Activated T-cell treated with anti-CD3 and anti-CD28 coated beads, Interleukin-2, amount 50 U/mL, for 1 hour (primary cell): ENCODE measurements at places on chromosomes 11 and 22.

DNA sequence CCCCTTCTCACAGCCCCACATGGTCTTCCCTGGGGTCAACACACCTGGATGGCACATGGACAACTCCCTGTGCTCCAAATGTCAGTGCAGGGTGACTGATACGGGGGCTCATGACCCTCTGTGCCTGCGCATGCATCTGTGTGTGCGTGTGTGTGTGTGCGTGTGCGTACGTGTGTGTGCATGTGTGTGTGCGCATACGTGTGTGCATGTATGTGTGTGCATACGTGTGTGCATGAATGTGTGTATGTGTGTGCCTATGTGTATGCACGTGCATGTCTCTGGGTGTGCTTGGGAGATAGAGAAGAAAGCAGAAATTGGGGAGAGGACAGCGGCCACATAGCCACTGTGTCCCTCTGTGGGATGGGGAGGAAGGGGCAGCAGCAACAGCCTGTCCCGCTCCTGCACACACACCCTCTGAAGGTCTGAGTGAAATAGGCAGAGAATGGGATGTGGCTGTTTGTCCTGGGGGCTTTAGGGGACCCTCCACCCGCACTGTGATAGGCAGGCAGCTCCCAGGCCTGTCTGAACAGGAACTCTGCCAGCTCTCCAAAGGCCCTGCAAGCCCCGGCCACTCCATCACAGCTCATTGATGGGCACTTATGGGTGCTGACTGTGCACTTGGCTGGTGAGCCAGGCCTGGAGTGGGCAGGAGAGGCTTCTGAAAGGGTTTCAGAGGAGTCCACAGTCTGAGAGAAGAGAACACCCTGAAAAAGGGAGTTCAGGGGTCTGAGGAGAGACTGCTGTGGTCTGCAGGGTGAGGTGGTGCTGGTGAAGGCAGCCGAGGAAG lies 28.7 kb upstream of the PICK1 start:
- no peak for DNase-seq

GRCh38 chr11:113256431-113257202 lies 57.8 kb upstream of the TTC12 start:
- no peak for DNase-seq

- no peak for DNase-seq
Observed at GRCh38 chr11:121068787-121069186, 32.3 kb upstream of the TECTA start.

GRCh38 chr11:93652161-93652597 lies 9.3 kb upstream of the CEP295 start:
- DNase-seq: no peak

- DNase-seq: no peak
Observed at GRCh38 chr11:61917334-61918109, at the start of gene RAB3IL1. Gene RAB3IL1, minus strand, starts transcription at chr11:61917566. Its CDS starts 199 bp downstream, at chr11:61917367.

DNA sequence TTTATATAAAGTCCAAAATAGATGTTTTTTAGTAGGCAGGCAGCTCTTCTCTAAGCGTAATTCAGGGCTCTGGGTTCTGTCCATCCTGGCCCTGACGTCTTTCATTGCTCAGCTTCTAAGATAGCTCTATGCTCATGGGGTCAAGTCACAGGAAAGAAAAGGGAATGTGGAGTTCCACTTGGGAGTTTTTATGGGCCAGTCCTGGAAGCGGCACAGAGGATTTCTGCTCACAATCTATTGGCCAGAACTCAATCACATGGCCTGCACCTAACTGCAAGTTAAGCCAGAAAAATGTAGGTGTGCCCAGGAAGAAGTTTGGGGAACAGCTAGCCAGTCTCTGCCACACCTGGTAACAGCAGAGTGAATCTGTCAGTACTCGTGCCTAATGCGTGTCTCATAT lies 7.4 kb upstream of the ZBTB16 start:
- no peak for DNase-seq

DNA sequence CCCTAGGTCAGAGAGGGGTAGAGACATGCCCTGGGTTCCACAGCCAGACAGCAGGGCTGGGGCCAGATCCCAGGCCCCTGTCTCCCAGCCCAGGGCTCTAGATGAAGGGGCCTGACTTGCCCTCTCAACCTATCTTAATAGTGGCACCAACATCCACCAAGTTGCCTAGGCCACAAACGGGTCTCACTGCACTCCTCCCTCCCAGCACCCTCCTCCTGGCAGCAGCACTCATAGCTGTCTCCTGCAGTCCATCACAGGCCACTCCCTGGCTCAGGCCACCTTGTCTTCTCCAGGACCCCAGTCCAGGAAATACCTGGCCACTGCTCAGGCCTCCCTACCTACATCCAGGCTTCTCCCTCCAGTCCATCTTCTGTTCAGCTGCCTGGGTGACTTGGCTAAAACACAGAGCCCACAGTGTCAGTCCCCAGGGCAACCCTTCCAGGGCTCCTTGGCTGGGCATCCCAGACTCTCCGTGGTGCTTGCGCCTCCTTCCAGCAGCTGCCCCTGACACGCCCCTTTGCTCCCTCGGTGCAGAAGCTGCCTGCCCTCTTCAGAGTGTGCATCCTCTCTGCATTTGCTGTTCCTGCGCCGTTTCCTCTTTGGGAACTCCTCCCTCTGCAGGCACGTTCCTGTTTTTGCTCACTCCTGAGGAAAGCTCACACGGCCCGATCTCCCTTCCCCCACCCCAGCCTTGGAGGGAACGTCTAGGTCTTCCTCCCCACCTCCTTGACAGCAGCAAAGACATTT lies 40.5 kb downstream of the LRRC32 start:
- DNase-seq: no peak

DNA sequence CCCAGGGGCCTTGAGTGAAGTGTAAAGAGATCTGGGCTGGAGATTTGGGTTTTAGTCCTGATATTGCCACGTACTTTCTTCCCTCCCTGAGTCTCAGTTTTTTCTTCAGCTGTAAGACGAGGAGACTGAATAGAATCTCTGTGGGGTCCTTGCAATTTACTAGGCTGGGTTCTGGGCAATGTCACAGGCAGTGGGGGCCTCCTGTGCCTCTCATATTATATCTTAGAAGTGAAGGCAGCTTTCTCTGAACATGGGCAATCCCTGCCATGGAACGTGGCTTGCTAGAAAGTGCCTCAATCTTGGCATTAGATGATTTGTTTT lies 62.0 kb upstream of the PTPRJ start:
- no peak for DNase-seq

DNA sequence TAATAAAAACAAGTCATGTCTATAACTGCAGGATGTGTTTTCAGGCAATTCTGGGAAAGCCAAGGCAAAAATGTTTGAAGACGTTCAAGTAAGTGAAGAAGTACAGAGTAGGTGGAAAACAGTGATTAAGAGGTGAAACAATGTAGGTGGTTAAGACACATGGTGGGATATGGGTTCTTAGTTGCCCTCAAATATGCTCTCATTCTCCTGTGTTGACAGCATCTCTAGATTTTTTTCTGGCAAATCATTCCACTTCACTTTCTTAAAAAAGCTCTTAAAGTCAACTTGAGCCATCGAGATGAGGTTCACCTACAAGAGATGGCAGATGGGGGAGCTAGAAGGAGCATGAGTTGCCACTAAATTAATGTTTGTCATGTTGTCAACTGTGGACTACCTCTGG lies 1041.0 kb upstream of the CNTN5 start:
- DNase-seq: no peak

- DNase-seq: no peak
Observed at GRCh38 chr11:31882951-31883392, 71.8 kb upstream of the PAX6 start.
